Mesenteric fat pad (tissue), 1 donor: ENCODE measurements at places on chromosomes 12 and 14.

DNA sequence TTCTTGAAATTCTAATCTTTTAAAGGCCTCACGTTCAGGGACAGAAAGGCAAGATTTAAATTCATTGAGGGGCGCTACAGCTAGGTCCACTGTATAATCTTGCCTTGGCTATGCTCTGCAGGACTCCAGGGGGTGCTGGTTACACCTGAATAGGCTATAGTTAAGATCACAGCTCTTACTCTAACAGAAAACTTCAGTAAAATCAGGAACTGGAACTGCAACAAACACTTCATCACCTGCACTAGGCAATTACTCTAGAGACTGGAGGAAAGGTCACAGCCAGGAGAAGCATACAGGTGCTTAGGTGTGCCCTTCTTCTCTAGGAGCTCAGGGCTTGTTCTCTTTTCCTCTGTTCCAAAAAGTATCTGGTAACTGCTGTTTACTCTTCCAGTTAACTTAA, 20.9 kb downstream of the SLCO1C1 start:
- no peak for DNase-seq

DNA sequence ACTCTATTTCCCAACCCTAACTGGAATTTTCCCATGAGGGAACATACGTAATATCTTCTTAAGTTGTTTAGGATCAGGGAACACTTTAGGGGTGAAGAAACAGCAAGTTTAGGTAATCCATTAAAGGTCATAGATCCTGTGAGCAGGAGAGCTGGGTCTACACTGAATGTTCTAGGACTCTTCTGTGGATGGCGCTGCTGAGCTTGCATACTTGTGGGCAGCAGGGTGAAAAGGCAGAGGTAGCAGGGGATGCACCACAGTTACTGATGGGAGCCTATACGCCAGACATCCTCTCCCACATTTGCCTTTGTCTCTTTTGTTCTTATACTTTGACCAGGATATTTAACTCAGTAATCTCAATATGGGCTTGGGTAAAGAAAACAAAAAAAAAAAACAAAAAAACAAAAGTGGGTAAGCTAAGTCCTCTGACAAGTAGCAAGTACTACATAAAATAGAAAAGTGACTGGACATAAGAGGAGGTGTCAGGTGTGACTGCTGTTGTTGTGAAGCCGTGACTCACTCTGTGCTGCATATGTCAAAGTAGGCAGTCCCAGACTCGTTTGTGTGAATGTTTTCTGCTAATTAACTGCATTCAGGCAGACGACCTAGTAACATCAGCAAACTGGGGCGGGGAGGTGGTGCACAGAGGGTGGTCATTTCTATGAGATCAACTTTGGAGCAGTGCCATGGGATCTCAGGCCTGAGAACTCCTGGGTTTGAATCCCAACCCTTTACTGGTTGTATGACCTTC, 31.6 kb downstream of the NEUROD4 start:
- DNase-seq: no peak

- DNase-seq: no peak
These were observed 67.8 kb upstream of the EGLN3 start for GRCh38 chr14:34018564-34019244.

GRCh38 chr14:28138341-28138740, 628.2 kb upstream of the FOXG1 start:
- no peak for DNase-seq
